ENCODE measurements at places on chromosomes 3 and 15.

- peak; percentile 5 for DNase-seq
Measured at GRCh38 chr3:123656691-123657090, 71.8 kb upstream of the HACD2 start.

- DNase-seq: no peak
Measured at GRCh38 chr15:97146929-97147870, 813.3 kb upstream of the ARRDC4 start.

GRCh38 chr3:50168388-50168787, 13.3 kb downstream of the SEMA3F start:
- DNase-seq: no peak

GRCh38 chr15:38038659-38039442, 104.4 kb downstream of the TMCO5A start:
- no peak for DNase-seq

- DNase-seq: peak; percentile 25
Measured at GRCh38 chr15:69319384-69320375, 21.0 kb downstream of the PAQR5 start.

- DNase-seq: no peak
Measured at GRCh38 chr3:64240396-64240795, 15.1 kb upstream of the PRICKLE2 start.

GRCh38 chr3:42036483-42036823, 54.7 kb upstream of the TRAK1 start:
- DNase-seq: no peak

DNA sequence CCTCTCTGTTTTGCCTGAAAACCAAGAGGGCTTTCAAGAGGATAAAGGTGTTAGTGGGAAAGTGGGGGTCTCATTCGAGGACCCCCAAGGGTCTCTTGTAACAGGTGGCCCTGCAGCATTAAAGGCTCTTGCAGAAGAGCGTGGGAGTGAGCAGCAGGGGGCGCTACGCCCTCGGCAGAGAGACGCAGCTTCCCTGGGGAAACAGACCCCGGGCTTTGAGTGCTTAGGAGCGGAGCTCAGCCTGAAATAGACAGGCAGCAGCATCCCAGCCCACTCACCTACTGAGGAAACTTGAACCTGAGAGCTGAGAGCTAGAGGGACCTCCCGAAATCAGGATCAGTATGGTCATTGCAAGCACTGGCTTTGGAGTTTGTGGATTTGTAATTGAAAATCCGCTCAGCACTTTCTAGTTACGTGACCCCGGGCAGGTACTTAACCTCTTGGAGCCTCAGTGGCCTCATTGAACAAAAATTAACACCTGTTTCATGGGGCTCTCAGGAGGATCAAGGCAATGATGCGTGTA, 25.7 kb downstream of the RPLP1 start:
- DNase-seq: peak; percentile 53

- peak; percentile 31 for DNase-seq
Measured at GRCh38 chr3:160401291-160402095, 2.0 kb downstream of the SMC4 start.

DNA sequence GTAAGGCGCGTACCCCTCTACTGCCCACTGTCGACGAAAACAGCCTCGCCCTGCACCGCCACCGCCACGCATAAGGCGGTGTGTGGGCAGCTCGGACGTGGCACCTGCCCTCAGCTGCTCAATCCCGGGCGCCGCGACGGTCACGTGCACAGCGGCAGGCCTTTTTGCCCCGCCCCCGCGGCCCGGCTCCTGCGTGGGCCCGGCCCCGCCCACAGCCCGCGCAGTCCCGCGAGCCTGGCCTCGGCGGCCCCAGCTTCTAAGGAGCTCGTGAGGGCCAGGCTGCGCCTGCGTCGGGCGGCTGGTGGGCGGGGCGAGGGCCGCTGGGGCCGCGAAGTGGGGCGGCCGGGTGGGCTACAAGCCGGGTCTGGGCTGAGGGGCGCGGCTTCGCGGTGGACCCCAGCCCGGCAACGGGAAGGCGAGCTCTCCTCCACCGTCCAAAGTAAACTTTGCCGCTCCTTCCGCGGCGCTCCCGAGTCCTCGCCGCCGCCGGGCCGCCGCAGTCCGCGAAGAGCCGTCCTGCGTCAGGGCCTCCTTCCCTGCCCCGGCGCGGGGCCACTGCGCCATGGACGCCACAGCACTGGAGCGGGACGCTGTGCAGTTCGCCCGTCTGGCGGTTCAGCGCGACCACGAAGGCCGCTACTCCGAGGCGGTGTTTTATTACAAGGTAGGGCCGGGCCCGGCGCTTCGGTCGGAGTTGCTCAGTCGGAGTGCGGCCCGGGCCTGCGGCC, at the start of gene CAPN7:
Gene CAPN7 (plus strand): TSS at position 313 of the 728 bp plus-strand sequence. CDS start 250 bp downstream, at position 563.
- peak; percentile 96 for DNase-seq

DNA sequence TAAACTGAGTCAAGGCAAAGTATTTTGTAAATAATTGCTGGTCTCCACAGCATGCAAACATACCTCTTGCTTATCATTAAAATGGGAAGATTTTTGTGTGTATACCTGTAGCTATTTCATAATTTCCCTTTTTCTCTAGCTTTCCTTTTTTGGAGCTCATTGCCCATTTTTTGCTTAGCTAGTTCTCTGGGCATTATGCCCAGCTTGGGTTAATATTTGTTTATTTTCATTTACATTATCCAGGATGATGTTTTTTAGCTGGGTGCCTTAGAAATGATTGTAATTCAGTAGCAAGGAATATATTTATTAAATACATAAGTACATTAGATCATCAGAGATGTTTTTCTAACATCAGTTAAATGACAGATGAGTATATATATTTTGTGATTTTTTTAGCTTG, 1271.7 kb upstream of the GBE1 start:
- DNase-seq: no peak

DNA sequence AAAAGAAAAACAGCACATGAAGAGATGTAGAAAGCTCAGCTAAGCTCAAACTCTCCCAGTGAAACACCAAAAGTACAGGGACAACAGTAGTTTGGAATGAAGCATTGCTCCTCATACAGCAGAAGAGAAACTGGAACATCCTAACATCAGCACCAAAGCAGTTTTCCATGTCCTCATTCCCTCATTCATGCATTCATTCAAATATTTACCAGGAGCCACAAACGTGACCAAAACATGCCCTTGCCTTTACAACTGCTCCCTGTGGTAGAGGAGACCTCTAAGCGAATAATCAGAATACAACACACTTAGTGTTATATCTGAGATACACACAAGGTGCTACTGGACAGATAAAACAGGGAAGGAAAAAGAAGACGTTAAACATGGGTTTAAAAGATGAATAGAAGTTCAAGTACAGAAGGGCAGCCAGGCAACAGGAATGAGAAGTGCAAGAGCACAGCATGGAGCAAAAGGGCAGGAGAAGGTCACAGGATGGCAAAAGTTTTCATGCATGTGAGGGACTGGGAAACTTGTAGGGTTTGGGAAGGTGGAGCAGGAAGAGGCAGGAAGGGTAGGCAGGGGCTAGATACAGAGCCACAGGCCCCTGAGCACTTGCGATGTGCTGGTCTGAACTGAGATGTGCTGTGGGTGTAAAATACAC, 58.5 kb upstream of the LMCD1 start:
- DNase-seq: no peak

DNA sequence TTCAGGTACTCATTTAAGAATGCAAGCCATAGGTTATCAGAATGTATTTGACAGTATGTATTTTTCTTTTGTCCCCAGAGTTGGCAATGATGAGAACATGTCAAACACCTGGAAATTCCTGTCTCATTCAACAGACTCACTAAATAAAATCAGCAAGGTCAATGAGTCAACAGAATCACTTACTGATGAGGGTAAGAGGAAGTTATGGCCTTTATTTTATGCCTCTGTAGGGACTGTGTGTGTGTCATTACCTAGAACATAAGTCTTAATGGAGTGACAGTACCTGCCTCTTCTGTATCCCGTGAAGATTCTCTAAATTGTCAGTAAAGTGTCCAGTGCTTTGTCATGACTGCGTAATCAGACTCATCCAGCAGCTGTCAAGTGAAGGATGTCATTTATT, 77.5 kb downstream of the KLHL25 start:
- DNase-seq: no peak

GRCh38 chr3:57199895-57200297, at the start of gene HESX1:
Gene HESX1, minus strand, starts transcription at chr3:57199978. Its CDS starts 60 bp downstream, at chr3:57199918.
- no peak for DNase-seq

- no peak for DNase-seq
Measured at GRCh38 chr3:98513091-98513511, 9.6 kb downstream of the CLDND1 start.

GRCh38 chr3:178436773-178437172, 99.5 kb upstream of the KCNMB2 start:
- DNase-seq: peak; percentile 11

DNA sequence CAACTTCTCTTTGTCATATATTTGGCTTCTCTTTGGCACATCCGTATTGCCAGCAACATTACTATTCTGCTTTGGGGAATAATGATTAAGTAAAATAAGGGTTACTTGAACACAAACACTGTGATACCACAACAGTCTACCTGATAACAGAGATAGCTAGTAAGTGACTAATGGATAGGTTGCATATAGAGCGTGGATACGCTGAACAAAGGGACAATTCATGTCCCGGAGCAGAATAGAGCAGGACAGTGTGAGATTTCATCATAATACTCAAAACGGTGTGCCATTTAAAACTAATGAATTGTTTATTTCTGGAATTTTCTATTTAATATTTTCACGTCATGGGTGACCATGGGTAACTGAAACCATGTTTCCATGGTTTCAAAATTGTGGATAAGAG, 54.1 kb downstream of the SCN5A start:
- DNase-seq: no peak

DNA sequence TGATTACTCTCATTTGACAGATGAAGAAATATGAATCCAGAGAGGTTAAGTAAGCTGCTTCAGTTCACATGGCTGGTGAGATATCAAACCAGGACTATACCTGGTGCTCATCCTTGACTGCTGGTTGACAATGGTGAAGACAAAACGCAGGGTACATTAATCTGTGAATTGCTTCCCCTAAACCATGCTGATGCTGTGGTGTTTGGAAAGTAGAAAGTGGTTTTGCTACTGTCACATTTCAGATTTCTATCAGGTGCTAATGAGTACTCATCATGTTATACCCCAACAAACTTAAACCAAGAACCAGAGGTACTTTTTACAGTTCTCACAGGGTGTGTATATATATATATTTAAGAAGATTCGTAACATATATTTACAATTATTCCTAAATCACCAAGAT, 85.0 kb upstream of the PRTG start:
- peak; percentile 50 for DNase-seq

DNA sequence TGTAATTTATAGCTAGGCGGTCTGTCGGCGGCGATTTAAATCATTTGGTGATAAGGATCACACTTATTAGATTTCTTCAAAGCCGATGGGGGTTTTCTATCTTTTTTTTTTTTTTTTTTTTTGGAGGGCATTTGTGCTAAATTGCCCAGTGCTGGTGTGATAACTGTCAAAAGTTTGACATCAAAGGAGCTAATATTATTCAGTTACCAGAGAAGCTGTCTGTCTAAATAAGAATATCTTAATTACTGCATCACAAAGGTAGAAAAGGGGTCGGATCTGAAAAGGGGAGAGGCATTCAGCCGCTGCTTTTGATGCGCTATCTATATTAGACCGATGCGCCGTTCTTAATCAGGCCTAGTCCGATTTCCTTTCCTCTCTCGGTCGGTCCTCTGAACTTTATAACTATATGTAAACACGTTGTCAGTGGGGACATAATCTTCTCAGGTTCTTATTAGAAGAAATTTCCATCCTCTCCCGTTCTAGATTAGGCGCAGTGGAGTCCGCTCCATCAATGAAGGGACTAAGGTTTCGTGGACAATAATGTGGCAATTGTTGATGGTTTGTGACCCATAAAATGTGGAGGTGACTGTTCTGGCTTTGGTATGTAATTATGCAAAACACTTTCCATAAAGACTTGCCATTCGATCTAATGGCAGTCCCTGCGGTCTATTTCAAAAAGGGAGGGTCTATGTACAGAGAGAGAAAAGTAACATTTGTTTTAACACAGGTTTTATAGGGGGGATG, 31.7 kb downstream of the NR2F2 start:
- DNase-seq: no peak

- no peak for DNase-seq
Measured at GRCh38 chr3:13064964-13065363, 8.3 kb downstream of the IQSEC1 start.

GRCh38 chr3:66593978-66594377, 93.2 kb upstream of the LRIG1 start:
- no peak for DNase-seq

Data from activated CD4-positive, alpha-beta T cell treated with anti-CD3 and anti-CD28 coated beads, Interleukin-2, Interleukin-6, amounts not matched to agents 100 ng/mL and 50 ng/mL, durations not matched to agents 16 hours and 8 hours (primary cell).